Stimulated activated CD4-positive, alpha-beta T cell treated with anti-CD3 and anti-CD28 coated beads, TNF-alpha, amount 100 ng/mL, for 4 hours (primary cell): ENCODE measurements at places on chromosomes 4 and X.

DNA sequence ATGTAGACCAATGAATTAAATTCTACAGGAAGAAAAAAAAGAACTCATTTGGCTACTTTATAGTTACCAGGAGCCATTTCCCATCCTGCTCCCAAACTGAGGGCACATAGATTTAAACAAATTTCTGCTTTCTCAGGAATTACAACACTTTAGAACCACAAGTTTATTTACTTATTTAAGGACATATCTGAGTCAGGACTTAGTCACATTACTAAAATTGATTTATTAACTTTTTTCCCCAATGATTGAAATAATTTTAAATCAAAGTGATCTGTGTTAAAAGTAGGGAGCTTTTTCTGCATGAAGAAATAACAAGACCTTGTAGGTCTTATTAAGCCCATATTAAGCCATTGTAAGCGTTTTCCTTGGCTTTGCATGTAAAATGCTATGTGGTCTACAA is 291.0 kb upstream of the HAND2 start:
- no peak for DNase-seq

- DNase-seq = no peak
These were observed 9.8 kb upstream of the UTP3 start for GRCh38 chr4:70678383-70678999.

DNA sequence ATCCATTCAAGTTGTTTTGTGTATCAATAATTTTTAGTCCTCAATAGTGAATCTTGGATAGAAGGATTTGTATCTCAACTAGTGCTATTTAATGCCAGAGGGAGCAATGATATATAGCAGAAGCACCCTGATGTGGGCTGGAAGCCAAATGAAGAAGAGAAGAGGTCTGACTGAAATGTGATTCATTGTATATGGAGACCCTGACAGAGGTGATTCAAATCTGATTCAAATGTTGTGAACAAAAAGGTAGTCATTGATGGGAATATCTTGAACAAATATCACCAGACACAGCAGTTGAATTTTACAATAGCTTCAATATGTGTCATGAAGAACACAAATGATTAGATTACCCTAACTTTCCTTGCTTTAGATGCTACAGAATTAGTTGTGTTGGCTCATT is 27.5 kb upstream of the SULT1B1 start:
- DNase-seq = no peak

- no peak for DNase-seq
These were observed 224.5 kb upstream of the TAPT1 start for GRCh38 chr4:16450724-16451123.

DNA sequence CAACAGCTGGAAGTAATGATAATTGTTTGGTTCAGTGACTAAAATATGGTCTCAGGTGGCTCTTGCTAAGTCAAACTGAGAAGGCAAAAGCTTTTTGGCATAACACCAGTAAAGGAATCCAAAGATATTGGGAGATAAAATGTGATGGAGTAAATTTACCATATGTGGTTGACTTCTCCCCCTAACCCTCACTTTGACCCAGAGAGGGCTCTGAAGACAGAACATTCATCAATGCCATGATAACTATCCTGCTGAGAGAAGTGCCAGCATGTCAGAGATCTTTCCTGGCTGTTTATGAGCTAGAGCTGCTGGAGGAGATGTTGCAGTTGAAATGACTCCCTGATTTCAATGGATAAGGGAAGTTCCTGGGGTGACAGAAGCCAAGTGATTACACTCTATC is 213.4 kb downstream of the SPCS3 start:
- DNase-seq = no peak

- no peak for DNase-seq
These were observed 14.3 kb downstream of the ZRSR2 start for GRCh38 chrX:15804563-15804962.
